Left lung (tissue), 14 donors: ENCODE measurements at places on chromosomes 16 and 17. TPM values are rescaled to one million over a fixed set of nuclear protein-coding genes. Genes with fewer than 3 reads are reported as not detected.

DNA sequence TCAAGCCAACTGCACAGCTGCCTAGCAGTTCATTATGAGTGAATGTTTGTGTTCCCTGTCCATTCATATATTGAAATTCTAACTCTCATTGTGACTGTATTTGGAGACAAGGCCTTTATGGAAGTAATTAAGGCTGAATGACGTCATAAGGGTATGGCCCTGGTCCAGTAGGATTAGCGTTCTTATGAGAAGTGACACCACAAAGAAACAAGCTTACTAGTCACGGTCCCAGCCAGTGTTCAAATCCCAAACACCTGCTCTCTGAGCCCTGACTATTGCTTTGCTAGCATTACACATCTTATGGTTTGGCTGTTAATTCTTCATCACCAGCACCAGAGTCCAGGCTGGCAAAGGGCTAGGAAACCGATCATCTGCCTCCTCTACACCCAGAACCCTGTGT, 2.2 kb downstream of the ZNF668 start:
- peak overlapping the region; percentile 84 for H3K4me3 ChIP-seq
- H3K27me3 ChIP-seq = no peaks in the 10 kb centered on the region
- H3K4me1 ChIP-seq = peaks cover 16% of the 10 kb centered on the region
- no peak for DNase-seq
- H3K27ac ChIP-seq = peak overlapping the region; percentile 93
- no peaks in the 10 kb centered on the region for H3K36me3 ChIP-seq

DNA sequence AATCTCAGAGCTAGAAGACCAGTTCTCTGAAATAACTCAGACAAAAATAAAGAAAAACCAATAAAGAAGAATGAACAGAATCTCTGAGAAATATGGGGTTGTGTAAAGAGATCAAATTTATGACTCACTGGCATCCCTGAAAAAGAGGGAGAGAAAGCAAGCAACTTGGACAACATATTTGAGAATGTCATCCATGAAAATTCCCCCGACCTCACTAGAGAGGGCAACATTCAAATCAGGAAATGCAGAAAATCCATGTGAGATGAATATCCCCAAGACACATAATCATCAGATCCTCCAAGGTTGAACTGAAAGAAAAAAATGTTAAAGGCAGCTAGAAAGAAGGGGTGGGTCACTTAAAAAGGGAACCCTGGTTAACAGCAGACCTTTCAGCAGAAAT, 32.1 kb downstream of the TANC2 start:
- no peak overlapping the region for H3K27ac ChIP-seq
- H3K4me3 ChIP-seq = no peak overlapping the region
- no peaks in the 10 kb centered on the region for H3K27me3 ChIP-seq
- no peak for DNase-seq
- H3K4me1 ChIP-seq = peaks cover 20% of the 10 kb centered on the region
- H3K36me3 ChIP-seq = no peaks in the 10 kb centered on the region

- DNase-seq = peak; percentile 78
- H3K27me3 ChIP-seq = peaks cover 48% of the 10 kb centered on the region
- peak overlapping the region; percentile 20 for H3K27ac ChIP-seq
- H3K36me3 ChIP-seq = no peaks in the 10 kb centered on the region
- peak overlapping the region; percentile 52 for H3K4me3 ChIP-seq
- peaks cover 15% of the 10 kb centered on the region for H3K4me1 ChIP-seq
Observed at GRCh38 chr17:63478814-63479494, 2.1 kb downstream of the ACE start.

- no peak overlapping the region for H3K27ac ChIP-seq
- H3K4me1 ChIP-seq = no peaks in the 10 kb centered on the region
- DNase-seq = no peak
- no peaks in the 10 kb centered on the region for H3K27me3 ChIP-seq
- H3K36me3 ChIP-seq = no peaks in the 10 kb centered on the region
Observed at GRCh38 chr16:86395477-86395876, 114.8 kb upstream of the FOXF1 start.

The TBC1D28 gene
- total RNA-seq = not detected

The CNGB1 gene
- total RNA-seq = not detected

The ZG16B gene
- 1.4 TPM for total RNA-seq

GRCh38 chr16:65069065-65069464, 52.8 kb downstream of the CDH11 start:
- H3K4me1 ChIP-seq = no peaks in the 10 kb centered on the region
- H3K36me3 ChIP-seq = no peaks in the 10 kb centered on the region
- H3K27me3 ChIP-seq = no peaks in the 10 kb centered on the region
- H3K27ac ChIP-seq = peak overlapping the region; percentile 51

The CSNK1D gene
- 160 TPM for total RNA-seq

- no peak within 1 kb of the TSS for H3K4me3 ChIP-seq
- H3K36me3 ChIP-seq = no peaks in the 10 kb centered on the region
- H3K27me3 ChIP-seq = peaks cover 78% of the 10 kb centered on the region
- DNase-seq = peak; percentile 30
- no peaks in the 10 kb centered on the region for H3K4me1 ChIP-seq
Observed at GRCh38 chr17:8397636-8398035, at the start of gene RNF222. Gene RNF222 (minus strand): TSS chr17:8397827. CDS start chr17:8393461, 4,366 bp downstream.

The TEX14 gene
- 0.47 TPM for total RNA-seq

GRCh38 chr17:55629995-55630394, 92.7 kb downstream of the TMEM100 start:
- no peak for DNase-seq
- H3K4me1 ChIP-seq = peaks cover 5% of the 10 kb centered on the region
- no peaks in the 10 kb centered on the region for H3K36me3 ChIP-seq
- no peak overlapping the region for H3K4me3 ChIP-seq
- H3K27ac ChIP-seq = no peak overlapping the region
- H3K27me3 ChIP-seq = no peaks in the 10 kb centered on the region

The TBC1D3 gene
- not detected for total RNA-seq

DNA sequence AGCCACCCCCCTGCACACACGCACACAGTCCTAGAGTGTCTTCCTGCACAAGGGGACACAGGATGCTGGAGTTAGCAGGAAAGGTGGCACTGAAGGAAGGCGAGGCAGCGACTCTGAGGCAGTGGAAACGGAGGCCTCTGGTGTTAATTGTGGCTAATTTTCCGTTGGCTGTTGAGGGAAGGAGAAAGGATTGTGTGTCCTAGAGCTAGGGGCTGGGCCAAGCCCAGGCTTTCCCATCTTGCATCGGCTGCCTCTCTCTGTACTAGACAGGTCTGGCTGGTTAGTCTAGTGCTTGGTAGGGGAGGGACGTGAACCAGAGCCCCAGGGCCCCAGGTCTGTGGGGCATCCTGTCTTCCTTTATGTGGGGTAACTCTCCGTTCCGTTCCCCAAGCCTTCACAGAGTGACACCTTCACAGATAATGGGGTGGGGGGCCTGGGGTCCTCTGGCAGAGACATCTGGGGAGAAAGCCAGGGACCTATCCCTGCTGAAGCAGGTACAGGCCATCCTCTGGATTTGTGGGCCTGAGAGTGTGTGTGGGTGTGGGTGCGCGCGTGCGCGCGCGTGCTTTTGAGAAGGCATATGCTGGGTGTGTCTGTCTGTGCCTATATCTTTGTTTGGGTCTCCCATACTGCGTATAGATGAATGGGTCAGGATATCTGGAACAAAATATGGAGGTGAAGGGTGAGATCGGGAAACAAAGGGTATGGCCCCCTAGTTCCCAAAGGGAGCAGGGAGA, at the start of gene CHD3:
CHD3 (plus strand) TSS at position 606 of the 737 bp plus-strand sequence. CDS start 212 bp downstream, outside the sequence.
- H3K27ac ChIP-seq = peak within 1 kb of the TSS; percentile 91
- H3K27me3 ChIP-seq = no peaks in the 10 kb centered on the region
- H3K36me3 ChIP-seq = peaks cover 27% of the 10 kb centered on the region
